ENCODE measurements at places on chromosomes 3 and 15.

DNA sequence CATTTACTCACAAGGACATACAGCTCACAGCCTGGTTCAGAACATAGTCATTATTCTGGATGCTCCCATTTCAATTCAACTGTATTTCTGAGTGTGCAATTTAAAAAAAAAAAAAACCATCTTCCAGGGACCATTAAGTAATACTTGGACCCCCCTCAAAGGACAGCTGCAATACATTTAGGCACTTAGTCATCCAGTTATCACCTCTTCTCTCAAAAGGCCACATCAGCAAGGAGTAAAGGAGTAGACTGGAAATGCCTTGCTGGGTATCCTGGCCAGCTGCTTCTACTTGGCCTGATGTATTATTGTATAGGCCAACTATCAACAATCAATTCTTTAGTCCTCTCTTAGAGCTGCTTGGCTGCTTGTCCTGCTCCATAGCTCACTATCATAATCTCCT lies 211.4 kb upstream of the SETMAR start:
- no peaks in the 10 kb centered on the region for H3K4me1 ChIP-seq
- DNase-seq, result no peak
- H3K27ac ChIP-seq, result no peak overlapping the region
- H3K4me3 ChIP-seq, result no peak overlapping the region

DNA sequence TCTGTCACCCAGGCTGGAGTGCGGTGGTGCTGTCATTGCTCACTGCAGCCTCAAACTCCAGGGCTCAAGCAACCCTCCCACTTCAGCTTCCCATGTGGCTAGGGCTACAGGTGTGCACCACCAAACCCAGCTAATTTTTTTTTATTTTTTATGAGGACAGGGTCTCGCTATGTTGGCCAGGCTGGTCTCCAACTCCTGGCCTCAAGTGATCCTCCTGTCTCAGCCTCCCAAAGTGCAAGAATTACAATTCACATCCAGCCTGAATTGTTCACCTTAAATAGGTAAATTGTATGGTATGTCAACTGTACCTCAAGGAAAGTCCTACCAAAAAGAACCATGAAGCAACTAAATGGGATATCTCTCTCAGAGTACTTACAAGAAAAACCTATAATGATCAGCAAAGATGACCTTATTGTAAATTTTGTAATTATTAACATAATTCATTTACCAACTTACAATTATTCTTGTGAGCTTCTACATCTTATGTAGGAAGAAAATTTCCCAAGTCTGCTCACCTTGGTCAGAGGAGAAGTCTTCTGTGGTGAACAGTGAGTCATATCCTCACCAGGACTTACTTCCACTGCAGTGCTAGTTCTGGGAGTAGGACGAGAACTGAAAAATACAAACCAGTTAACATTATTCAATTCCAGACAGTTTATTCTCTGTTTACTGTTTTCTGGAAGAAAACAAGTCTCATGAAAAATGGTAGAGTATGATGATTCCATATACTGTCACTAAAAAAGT lies 54.4 kb downstream of the ULK4 start:
- no peaks in the 10 kb centered on the region for H3K27me3 ChIP-seq
- H3K4me1 ChIP-seq, result no peaks in the 10 kb centered on the region
- H3K27ac ChIP-seq, result no peak overlapping the region
- no peak for DNase-seq
- H3K4me3 ChIP-seq, result no peak overlapping the region

GRCh38 chr15:81038975-81039607 lies 38.4 kb downstream of the TLNRD1 start:
- no peaks in the 10 kb centered on the region for H3K36me3 ChIP-seq
- H3K27me3 ChIP-seq, result no peaks in the 10 kb centered on the region
- H3K27ac ChIP-seq, result peak overlapping the region; percentile 36
- H3K4me3 ChIP-seq, result no peak overlapping the region

GRCh38 chr3:5186858-5187155 lies 700 bp upstream of the EDEM1 start:
- no peak for DNase-seq
- peak overlapping the region; percentile 78 for H3K4me3 ChIP-seq
- H3K4me1 ChIP-seq, result peaks cover 43% of the 10 kb centered on the region
- H3K36me3 ChIP-seq, result no peaks in the 10 kb centered on the region
- H3K27me3 ChIP-seq, result no peaks in the 10 kb centered on the region

DNA sequence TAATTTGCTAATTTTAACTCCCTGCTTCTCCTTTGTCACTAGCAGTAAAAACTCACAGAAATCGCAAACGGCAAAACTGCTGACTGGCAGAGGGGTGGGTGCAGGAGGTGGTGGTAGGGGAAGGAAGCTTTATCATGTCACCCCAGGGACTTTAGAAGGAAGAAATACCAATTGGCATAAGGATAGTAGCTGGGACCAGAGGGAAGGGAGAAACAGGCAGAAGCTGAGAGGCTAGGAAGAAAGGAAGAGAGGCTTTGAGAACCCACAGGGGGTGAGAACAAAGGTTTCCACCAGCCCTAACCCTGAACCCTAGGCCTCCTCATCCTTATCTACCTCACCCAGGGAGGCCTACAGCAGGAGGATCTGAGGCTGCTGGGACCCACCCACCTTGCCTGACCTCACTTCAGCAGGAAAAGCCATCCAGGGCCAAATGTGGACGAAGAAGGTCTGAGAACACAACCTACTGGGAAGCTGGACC lies 10.7 kb downstream of the ITGB5 start:
- H3K36me3 ChIP-seq, result no peaks in the 10 kb centered on the region
- peaks cover 5% of the 10 kb centered on the region for H3K4me1 ChIP-seq
- H3K4me3 ChIP-seq, result no peak overlapping the region

GRCh38 chr3:28295898-28296490 lies 52.5 kb upstream of the ZCWPW2 start:
- H3K27ac ChIP-seq, result no peak overlapping the region
- 0 out of 2 replicates have a peak, but pooled peaks cover 3% of the 10 kb centered on the region for H3K4me1 ChIP-seq
- H3K36me3 ChIP-seq, result no peaks in the 10 kb centered on the region
- no peaks in the 10 kb centered on the region for H3K27me3 ChIP-seq
- no peak overlapping the region for H3K4me3 ChIP-seq
- peak; percentile 16 for DNase-seq

DNA sequence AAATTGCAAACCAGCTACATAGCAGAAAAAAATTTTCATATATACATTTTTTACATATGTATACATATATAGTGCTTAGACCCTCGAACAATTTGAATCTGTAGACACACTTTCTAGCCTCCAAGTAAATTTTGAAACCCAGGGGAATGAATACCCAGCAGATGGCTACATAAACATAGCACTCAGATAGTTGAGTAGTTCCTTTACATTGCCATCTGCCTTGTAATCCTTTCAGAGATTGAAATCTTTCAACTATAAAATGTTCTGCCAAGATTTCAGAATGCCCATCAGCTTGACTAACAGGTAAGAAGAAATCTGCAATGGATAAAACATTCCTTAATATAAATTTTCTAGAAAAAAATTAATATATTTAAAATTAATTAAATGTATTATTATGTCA lies 1333.5 kb upstream of the CADM2 start:
- H3K27me3 ChIP-seq, result no peaks in the 10 kb centered on the region
- H3K27ac ChIP-seq, result no peak overlapping the region
- no peak for DNase-seq
- no peaks in the 10 kb centered on the region for H3K36me3 ChIP-seq
- no peaks in the 10 kb centered on the region for H3K4me1 ChIP-seq

- no peaks in the 10 kb centered on the region for H3K4me1 ChIP-seq
- no peak overlapping the region for H3K4me3 ChIP-seq
- H3K27me3 ChIP-seq, result peaks cover 16% of the 10 kb centered on the region
- DNase-seq, result no peak
- no peak overlapping the region for H3K27ac ChIP-seq
Observed at GRCh38 chr3:194575484-194576210, 57.6 kb downstream of the TMEM44 start.

DNA sequence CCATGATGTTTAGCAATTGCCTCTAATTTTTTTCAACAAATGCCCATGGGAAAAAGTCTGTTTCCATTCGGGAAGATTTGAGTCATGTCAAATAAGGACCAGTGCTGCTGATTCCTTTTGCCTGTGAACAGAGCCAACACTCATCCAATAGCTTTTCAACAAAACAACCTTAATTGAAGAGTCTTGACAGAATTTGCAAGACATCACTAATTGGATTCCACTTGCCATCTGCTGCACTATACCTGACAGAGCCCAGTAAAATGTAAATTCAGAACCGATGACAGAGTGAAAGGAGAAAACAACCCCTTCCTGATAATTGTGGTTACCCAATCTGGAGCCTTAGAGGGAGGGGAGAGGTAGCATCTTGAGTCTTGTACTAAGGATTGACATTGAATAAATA lies 426.7 kb downstream of the AGBL1 start:
- DNase-seq, result no peak
- no peaks in the 10 kb centered on the region for H3K36me3 ChIP-seq
- no peaks in the 10 kb centered on the region for H3K4me1 ChIP-seq
- no peaks in the 10 kb centered on the region for H3K27me3 ChIP-seq
- H3K4me3 ChIP-seq, result no peak overlapping the region
- no peak overlapping the region for H3K27ac ChIP-seq

GRCh38 chr3:136694321-136694720 lies 57.9 kb downstream of the STAG1 start:
- DNase-seq, result no peak
- no peak overlapping the region for H3K4me3 ChIP-seq
- H3K27ac ChIP-seq, result no peak overlapping the region
- H3K4me1 ChIP-seq, result no peaks in the 10 kb centered on the region
- H3K27me3 ChIP-seq, result no peaks in the 10 kb centered on the region

GRCh38 chr15:44219073-44219472 lies 24.0 kb upstream of the FRMD5 start:
- no peaks in the 10 kb centered on the region for H3K27me3 ChIP-seq
- H3K36me3 ChIP-seq, result no peaks in the 10 kb centered on the region
- DNase-seq, result no peak
- no peak overlapping the region for H3K27ac ChIP-seq
- 0 out of 2 replicates have a peak, but pooled peaks cover 3% of the 10 kb centered on the region for H3K4me1 ChIP-seq

GRCh38 chr15:69436951-69437350 lies 15.7 kb upstream of the RPLP1 start:
- H3K36me3 ChIP-seq, result peaks cover 33% of the 10 kb centered on the region
- no peak for DNase-seq
- no peaks in the 10 kb centered on the region for H3K4me1 ChIP-seq
- no peaks in the 10 kb centered on the region for H3K27me3 ChIP-seq
- H3K4me3 ChIP-seq, result no peak overlapping the region

GRCh38 chr3:123700791-123701722 lies 116.2 kb upstream of the HACD2 start:
- H3K27ac ChIP-seq, result no peak overlapping the region
- H3K36me3 ChIP-seq, result no peaks in the 10 kb centered on the region
- H3K4me1 ChIP-seq, result no peaks in the 10 kb centered on the region
- no peak for DNase-seq

- H3K36me3 ChIP-seq, result no peaks in the 10 kb centered on the region
- no peaks in the 10 kb centered on the region for H3K27me3 ChIP-seq
- no peak overlapping the region for H3K27ac ChIP-seq
- no peak overlapping the region for H3K4me3 ChIP-seq
Observed at GRCh38 chr3:157408499-157409149, 28.0 kb upstream of the PTX3 start.

DNA sequence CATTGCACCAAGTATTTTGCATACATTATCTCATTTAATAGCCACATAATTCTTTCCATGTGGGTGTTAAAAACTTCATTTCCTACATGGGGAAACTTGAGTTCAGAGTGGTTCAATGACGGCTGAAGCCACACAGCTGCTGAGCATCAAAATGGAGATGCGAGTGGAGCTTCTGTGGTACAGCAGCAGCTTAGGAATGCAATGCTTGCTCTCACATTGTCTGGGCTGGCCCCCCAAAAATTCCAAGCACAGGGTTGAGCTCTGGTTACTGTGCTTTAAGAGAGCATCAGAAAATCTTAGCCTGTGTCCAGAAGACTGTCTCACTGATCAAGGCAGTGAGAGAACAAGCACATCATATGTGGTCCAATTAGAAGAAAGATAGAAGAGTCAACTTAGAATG lies 57.4 kb upstream of the GADL1 start:
- no peak overlapping the region for H3K4me3 ChIP-seq
- no peak for DNase-seq
- H3K36me3 ChIP-seq, result no peaks in the 10 kb centered on the region
- H3K27ac ChIP-seq, result no peak overlapping the region
- H3K27me3 ChIP-seq, result no peaks in the 10 kb centered on the region

GRCh38 chr3:11604139-11604892 lies 39.4 kb downstream of the VGLL4 start:
- no peak for DNase-seq
- no peak overlapping the region for H3K27ac ChIP-seq
- H3K4me3 ChIP-seq, result no peak overlapping the region
- no peaks in the 10 kb centered on the region for H3K4me1 ChIP-seq

DNA sequence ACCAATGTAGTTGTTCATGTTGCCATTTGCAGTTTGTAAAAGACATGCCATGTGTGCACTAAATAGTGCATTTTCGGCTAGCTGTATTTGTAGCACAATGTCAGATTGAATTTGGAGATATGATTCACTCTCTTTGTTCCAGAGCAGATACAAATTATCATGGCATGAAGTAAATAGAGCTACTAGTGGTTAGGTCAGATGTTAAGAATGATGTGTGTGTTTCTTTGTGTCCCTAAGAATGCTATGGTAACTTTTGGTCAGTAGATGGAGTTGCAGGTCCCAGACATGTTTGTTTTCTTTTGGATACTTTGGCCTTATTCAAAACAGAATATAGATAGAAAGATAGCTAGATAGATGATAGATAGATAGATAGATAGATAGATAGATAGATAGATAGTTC lies 595.8 kb downstream of the NLGN1 start:
- no peak for DNase-seq
- no peak overlapping the region for H3K27ac ChIP-seq
- H3K4me1 ChIP-seq, result no peaks in the 10 kb centered on the region
- H3K36me3 ChIP-seq, result no peaks in the 10 kb centered on the region
- no peak overlapping the region for H3K4me3 ChIP-seq

- no peaks in the 10 kb centered on the region for H3K27me3 ChIP-seq
- H3K27ac ChIP-seq, result no peak overlapping the region
- DNase-seq, result no peak
- H3K36me3 ChIP-seq, result no peaks in the 10 kb centered on the region
- no peak overlapping the region for H3K4me3 ChIP-seq
Observed at GRCh38 chr3:89506462-89507103, 399.2 kb downstream of the EPHA3 start.

DNA sequence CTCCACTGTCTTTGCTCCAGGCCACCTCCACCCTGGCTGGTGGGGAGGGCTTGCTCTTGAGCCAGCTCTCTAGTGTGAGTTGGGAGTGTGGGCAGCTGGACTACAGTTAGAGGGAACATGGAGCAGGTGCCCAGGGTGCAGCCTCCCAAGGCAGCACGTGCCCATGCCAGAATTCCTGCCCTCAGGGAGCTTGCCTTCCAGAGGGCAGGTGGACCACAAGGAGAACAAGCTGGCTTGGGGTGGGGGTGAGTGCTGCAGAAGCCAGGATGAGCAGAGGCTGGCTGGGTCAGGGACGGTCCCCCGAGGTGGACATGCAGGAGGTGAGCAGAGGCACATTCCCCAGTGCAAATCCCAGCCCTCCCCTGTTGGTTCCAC lies 89.5 kb downstream of the VGLL4 start:
- no peaks in the 10 kb centered on the region for H3K4me1 ChIP-seq
- H3K27ac ChIP-seq, result no peak overlapping the region
- H3K4me3 ChIP-seq, result no peak overlapping the region
- no peaks in the 10 kb centered on the region for H3K27me3 ChIP-seq

GRCh38 chr15:29776859-29777258 lies 45.4 kb downstream of the TJP1 start:
- no peaks in the 10 kb centered on the region for H3K36me3 ChIP-seq
- DNase-seq, result no peak
- H3K4me3 ChIP-seq, result no peak overlapping the region
- no peaks in the 10 kb centered on the region for H3K4me1 ChIP-seq
- no peaks in the 10 kb centered on the region for H3K27me3 ChIP-seq

- H3K36me3 ChIP-seq, result peaks cover 48% of the 10 kb centered on the region
- DNase-seq, result no peak
- no peak overlapping the region for H3K4me3 ChIP-seq
- H3K27me3 ChIP-seq, result no peaks in the 10 kb centered on the region
Observed at GRCh38 chr15:70062321-70062956, 35.3 kb downstream of the TLE3 start.
